ENCODE measurements at places on chromosomes 5 and 9.

DNA sequence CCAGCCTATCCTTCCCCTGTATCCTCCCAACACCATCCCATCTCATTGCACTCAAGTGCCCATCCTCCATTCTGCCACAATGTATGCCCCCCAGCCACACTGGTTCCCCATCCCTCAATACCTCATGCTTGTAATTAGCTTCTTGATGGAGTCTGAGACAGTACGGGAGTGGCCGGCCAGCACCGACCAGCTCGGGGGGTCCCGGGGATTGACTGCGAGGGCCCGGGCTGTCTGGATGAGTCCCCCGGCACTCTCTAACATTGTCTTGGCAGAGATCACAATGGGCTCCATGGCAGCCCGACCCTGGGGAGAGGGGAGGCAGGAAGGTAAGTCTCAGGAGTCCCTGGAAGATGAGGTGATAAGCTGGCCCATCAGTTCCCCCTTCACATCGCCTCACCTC is 17.2 kb upstream of the TPM2 start:
- no peak for DNase-seq

DNA sequence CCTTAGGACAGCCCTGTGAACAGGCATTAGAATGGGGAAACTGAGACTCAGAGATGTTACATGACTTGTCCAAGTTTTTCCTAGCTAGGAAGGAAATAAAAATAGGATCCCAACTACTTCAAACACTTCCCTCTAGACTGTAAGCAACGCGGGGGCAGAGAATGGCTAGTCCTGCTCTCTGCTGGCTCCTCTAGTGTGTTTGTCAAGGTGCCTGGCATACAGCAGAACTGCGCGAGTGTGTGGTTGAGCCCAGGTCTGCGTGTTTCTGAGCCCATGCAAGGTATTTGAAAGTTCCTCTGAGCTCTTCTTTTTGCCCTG is 152.5 kb downstream of the MACROH2A1 start:
- DNase-seq = no peak

GRCh38 chr9:1938675-1939170 is 76.4 kb upstream of the SMARCA2 start:
- DNase-seq = no peak

DNA sequence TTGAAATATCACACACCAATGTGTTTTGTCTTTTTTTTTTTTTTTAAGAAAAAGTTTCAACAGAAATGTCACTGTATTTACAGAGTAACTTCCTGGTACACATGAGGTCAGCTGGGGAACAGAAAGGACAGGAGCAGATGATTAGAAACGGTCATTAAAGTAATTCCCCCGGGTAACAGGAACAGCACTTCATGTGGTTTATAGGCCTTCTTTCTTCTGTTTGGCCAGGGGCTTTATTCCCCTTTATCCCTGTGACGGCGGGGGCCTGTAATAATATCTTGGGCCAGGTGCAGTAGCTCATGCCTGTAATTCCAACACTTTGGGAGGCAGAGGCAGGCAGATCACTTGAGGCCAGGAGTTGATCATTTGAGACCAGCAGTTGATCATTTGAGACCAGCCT is 30.5 kb upstream of the MSH3 start:
- DNase-seq = no peak

DNA sequence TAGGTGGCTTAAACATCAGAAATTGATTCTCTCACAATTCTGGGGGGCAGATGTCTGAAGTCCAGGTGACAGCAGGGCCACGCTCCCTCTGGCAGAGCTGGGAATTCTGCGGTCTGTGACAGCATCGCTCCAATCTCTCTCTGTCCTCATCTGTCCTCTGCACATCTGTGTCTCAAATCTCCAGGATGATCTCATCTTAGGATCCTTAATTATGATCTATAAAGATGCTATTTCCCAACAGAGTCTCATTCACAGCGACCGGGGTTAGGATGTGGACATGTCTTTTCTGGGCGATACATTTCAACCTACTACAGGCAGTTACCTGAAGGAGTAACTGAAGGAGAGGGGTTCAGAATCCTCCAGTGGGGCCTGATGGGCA is 31.4 kb downstream of the ANKRD33B start:
- DNase-seq = no peak

GRCh38 chr5:14707811-14708390 is 43.4 kb downstream of the OTULIN start:
- DNase-seq = no peak

- DNase-seq = no peak
Observed at GRCh38 chr5:78467752-78468357, 107.4 kb downstream of the SCAMP1 start.

DNA sequence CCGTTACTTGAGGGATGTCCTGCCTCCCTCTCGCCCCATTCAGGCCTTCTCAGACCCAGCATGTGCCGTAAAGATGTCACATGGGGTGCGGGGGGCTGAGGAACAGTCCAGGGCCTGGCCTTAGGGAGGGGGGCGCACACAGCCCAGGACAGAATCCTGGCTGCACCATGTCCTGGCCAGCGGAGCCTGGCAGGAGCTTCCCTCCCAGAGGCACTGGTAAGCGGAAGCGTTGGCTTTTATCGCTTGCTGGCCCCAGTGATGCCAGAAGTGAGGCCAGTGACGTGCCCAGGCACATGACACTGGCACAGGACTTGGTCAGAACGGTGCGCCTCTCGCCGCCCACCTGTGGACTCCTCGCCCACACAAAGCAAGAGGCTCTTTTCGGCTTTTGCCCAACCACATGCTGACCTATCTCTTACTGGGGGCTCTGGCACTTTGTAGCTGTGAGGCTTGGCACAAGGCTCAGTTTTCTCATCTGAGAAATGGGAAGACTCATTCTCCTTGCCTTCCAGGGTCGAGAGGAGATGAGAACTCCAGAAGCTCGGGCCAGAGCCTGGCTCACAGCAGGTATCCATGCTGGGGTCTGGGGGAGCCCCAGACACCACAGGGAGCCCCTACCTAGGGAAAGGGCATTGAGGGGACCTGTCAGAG is 59.0 kb downstream of the LMX1B start:
- DNase-seq = no peak

DNA sequence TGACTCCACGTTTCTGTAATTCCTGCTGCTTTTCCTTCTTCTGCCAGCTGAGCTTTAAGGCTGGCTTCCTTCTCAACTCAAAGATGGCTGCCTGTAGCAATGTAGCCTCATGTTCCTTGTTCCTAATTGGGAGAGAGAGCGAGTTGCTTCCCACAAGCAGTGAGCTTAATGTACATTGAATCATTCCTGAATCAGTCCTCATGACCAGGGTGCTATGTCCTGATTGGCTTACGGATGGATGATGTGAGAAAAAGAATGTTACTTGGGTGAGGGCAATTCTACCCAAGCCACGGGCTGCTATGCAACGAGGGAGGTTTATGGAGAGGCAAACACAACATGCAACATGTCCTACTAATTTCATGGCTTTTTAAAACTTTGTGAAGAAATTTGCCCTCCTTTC is 356.2 kb downstream of the RASEF start:
- no peak for DNase-seq

- DNase-seq = no peak
Observed at GRCh38 chr5:181234455-181235306, 9.0 kb downstream of the RACK1 start.

DNA sequence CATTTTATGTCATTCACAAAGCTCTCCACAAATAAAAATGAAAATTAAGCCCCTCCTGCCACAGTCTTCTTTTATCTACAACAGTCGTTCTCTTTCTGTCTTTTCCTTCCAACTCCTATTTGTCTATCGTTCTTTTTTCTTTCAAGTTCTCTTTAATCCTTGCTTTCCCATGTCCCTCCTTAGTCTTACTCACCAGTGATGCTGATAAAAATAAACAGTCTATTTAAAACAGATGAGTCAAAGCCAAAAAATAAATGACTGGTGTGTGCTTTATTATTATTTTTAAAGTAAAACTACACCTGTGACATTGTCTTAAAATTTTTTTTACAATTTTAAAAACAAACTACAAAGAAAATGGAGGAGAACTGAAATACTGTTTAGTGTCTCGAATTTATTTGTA is 137.1 kb upstream of the TMEM161B start:
- DNase-seq = no peak

GRCh38 chr5:43530648-43531047 is 15.7 kb upstream of the C5orf34 start:
- no peak for DNase-seq

GRCh38 chr5:56328753-56329560 is 95.8 kb upstream of the ANKRD55 start:
- DNase-seq = peak; percentile 10

DNA sequence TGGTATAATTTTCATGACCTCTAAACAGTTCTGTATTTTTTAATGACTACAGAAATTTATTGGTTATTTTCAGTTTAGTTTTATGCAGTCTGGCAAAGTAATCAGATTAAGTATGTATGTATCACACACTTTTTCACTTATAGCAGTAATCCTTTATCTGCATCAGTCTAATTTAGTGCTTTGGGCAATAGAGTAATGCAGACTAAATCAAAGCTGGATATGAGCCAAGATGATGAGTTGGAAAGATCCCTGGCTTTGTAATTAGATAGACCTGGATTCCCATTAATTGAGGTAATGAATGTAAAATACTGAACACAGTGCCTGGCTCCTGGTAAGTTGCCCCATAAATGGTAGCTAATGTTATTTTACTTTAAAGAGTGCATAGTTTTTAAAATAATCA is 215.4 kb upstream of the TLX3 start:
- no peak for DNase-seq

DNA sequence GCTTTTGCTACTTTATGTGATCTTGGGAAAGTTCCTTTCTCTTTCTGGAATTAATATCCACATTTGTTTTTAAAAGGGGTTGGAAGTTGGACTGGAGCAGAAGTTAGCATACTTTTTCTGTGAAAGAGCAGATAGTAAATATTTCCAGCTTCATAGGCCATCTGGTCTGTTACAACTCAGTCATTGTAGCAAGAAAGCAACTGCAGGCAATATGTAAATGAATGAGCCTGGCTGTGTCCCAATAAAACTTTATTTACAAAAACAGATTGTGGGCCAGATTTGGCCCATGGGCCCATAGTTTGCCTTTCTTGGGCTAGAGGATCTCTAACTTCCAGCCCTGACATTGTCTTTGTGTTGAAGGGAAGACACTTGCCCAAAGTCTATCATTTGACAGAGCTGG is 104.4 kb downstream of the ACTL7B start:
- DNase-seq = no peak

GRCh38 chr5:56185768-56186311 is 47.3 kb downstream of the ANKRD55 start:
- DNase-seq = no peak

GRCh38 chr5:160697281-160697680 is 154.7 kb downstream of the ATP10B start:
- no peak for DNase-seq

DNA sequence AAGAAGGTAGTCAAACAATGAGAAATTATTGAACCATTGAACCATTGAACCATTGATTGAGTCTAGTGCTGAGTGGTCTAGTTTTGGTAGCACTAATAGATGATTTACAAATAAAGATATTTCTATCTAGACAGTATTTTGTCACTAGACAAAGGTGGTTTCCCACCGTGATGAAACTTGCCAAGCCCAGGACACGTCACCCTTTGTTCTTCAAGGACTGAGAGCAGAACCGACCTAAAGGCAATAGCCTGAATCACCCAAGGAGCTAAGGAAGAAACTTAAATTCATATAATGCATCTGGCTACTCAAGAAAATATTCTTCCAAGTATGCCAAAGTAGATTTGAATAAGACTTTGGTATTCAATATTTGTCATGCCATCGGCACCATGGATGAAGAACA is 103.3 kb downstream of the ESM1 start:
- no peak for DNase-seq
